ENCODE measurements at places on chromosomes 2 and 18.

DNA sequence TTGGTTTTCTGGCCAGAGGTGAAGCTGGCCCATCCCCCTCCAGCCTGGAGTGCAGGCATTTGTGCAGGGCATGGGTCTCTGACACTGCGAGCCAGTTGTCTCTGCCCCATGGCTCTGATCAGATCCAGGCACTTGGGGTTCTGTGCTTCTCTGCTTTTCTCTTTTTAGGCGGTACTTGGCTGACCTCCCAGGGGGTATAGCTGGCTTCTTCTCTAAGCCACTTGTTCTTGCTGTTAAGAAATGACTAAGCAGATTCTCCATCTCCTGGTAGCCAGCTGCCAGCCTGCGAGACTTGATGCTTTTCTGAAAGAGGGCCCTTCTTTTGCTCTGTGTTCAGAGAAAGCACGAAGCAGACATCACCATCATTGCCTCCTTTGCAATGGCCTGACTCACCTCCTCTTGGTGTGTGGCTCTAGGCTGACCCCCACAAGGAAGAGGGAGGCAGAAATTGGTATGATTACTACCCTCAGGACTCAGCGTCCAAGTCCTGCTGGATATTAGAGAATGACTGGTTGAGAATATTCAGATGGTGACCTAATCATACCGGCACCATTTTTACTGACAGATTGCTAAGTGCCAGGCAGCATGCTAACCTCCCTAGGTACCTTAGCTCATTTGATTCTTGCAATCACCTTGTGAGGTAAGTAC lies 32.7 kb downstream of the TNP1 start:
- DNase-seq, result no peak

DNA sequence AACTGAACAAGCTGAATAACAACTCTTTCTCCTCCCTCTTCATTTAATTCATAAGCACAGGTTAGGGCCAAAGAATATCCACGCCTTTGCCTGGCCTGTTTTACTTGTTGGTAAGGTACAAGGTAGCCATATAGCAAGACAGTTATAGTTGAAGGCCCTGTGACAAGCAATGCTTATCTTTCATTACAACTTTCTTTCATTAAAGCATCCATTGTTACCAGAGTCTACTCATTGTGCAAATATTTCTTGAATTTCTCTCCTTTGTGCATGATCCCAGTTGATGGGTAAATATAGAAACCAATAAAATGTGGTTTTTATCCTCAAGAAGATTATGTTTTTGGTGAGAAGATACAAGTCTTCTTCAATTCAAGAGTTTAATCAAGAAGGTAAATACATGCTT lies 140.2 kb downstream of the UBE2E3 start:
- no peak for DNase-seq

DNA sequence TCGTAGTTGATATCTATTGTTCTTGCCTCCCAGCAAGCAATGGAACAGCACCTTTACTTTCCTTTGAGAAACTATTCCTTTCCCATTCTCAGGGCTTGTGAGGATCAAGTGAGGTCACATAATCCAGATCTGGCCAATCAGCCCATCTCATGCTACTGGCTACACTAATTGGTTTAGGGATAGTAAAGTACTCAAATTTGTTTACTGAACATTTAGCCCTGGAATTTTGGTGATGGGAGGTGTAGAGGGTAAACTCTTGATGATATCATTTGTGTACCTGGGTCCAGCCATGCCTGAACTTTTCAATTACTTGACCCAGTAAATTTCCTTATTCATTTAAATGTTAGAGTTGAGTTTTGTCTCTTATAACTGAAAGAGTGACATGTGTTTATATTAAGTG lies 195.8 kb upstream of the TNP1 start:
- no peak for DNase-seq

- no peak for DNase-seq
Measured at GRCh38 chr2:36214691-36215090, 140.9 kb upstream of the CRIM1 start.

- DNase-seq, result no peak
Measured at GRCh38 chr2:206488053-206488452, 44.7 kb downstream of the ADAM23 start.

DNA sequence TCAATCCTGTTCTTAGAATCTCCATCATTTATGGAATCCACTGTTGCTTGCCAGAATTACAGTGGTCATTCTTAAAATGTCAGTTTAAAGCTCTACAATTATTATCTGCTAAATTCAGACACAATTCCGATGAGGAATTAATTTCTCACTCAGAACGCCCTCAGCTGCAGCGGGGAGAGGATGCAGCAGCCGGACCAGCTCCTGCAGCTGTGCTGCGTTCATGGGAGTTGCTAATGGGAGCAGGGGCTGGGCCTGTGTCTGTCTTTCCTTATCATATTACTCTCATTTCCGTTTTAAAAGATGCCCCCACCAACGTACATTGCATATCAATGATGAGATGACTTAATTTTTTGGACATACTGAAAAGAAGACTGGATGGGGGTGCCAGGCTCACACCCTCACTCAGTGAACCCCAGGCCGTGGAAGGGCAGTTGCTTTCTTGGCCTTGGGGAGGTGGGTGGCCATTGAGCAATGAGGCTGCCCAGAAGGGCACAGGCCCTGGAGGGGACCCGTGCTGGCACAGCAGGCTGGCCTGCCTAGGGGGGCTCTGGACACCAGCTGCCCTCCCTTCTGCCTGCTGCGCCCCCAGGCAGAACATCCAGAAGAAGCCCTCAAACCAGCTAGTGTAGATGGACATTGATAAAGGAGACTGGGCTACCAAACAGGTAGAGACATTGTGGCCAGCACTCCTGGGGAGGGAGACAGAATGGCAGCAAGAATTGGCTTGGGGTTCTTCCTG lies 503.6 kb upstream of the MYT1L start:
- no peak for DNase-seq

Data from stimulated activated CD8-positive, alpha-beta memory T cell treated with anti-CD3 and anti-CD28 coated beads, Interleukin-7, amount 100 ng/mL, for 24 hours (primary cell).